ENCODE measurements at places on chromosomes 12 and 14.
A peak's percentile ranks its signal among the peaks of the same experiment; 100 is the strongest.

DNA sequence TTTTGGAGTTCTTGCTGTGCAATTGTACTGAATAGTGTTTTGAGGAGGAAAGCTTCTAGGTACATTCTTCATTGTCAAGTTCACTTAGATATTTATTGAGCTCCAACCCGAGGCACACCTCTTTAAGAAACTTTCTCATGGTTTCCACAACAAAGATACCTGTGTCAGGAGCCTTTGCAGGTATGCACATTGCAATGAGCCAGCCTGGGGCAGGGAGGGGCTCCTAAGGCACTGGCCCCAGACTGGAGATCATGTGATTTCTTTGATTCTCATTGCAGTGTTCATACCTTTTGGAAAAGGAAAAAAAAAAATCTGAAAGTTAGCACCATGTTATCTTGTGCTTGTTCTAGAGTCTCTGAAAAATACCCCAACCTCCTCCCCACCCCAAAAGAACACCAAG is 80.3 kb downstream of the PRMT8 start:
- DNase-seq: no peak

DNA sequence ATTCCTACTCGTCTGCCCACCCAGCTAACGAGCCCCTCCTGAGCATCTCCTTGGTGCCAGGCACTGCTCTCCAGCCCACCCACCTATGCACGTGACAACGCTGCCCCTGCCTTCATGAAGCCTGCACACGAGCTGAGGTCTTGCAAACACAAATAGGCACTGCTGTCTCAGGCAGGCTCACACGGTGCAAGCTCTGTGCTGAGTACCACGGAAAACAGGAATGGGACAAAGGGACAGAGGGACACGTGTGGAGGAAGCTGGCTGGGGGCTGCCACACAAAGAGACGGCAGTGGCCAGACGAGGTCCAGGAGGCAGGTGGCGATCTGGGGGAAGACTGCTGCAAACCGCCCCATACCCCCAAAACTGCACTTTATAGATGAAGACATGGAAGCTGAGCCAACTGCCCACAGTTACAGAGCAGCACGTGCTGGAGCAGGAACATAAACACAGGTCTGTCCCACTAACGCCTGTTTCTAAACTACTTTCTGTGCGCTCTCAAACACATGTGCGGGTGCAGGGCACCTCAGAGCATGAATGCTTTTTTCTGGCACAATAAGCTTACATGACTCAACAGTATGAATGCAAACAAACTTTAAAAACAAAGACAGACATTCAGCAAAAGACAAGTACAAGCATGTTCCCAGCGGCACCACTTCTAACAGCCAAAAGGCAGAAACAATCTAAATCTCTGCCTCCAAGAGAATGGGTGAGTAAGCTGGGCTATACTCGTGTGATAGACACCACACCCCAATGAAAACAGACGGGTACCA is 64.5 kb downstream of the AMN start:
- no peak for DNase-seq

GRCh38 chr12:57832966-57833365 is 13.6 kb downstream of the CTDSP2 start:
- no peak for DNase-seq

DNA sequence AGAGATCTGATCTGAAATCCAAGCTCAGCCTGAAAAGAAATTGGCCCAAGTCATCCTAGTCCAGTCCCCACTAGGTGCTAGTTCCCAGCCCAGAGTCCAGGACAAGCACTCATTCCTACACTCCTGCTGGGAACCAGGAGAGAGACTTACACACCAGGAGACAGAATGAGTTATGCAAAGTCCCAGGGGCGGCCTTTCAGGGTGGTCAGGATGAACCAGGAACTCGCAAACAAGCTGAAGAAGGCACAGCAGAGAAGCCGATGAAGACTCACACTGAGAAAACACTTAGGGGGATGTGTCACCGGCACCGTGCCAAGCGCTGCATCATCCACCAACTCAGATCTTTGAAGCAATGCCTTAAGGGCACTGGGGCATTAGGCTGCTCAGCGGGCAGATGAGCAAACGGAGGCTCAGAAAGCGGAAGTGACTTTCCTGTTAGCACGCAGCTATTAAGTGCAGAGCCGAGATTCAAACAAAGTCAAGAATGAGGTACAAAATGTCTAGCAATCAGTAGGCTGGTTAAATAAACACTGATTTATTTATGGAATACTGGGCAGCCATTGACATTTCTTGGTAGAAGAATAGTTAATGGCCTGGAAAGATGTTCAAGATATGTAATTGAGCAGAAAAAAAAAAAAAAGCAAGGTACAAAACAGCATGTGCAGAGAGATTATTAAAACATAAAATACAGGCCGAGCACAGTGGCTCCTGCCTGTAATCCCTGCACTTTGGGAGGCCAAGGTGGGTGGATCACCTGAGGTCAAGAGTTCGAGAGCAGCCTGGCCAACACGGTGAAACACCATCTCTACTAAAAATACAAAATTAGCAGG is 78.7 kb downstream of the LRRC74A start:
- peak; percentile 90 for DNase-seq

GRCh38 chr12:109872-110271 is 43.3 kb downstream of the IQSEC3 start:
- no peak for DNase-seq

GRCh38 chr14:30375296-30375892 is 183.6 kb upstream of the G2E3 start:
- DNase-seq: peak; percentile 82

DNA sequence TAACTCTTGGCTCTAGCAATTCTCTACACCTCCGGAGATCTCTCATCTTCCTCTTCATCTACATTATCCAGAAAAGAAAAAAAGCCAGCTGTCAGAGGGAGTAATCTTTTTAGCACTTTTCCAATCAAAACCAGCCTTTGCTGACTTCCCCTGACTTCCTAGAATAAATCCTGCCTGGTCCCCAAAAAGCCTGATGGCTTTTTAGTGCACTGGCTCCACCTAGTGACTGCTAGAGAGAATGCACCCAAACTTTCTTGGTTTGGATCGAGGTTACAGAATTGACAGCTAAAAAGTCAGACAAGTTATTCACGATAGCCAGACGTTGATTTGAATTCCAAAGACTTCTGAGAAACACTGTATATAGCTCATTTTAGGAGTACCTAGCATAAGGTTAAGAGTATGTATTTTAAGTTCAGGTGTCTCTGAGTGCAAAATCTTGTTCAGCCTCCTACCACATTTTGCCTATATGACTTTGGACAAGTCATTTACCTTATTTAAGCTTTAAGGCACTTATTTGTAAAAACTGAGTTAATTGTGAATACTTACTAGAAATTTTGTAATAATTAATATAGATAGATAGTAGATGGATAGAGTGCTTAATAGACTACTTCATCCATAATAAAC is 185.7 kb upstream of the GRIN2B start:
- DNase-seq: peak; percentile 48

GRCh38 chr12:92987846-92988621 is 58.9 kb upstream of the EEA1 start:
- peak; percentile 68 for DNase-seq

- no peak for DNase-seq
Measured at GRCh38 chr12:45987340-45987727, 3.0 kb downstream of the SCAF11 start.
